ENCODE measurements at places on chromosomes 1 and 21.

- DNase-seq: no peak
Observed at GRCh38 chr1:28249866-28250295, 9.4 kb upstream of the SESN2 start.

GRCh38 chr1:169943963-169944526, 50.3 kb upstream of the SCYL3 start:
- no peak for DNase-seq

- peak; percentile 20 for DNase-seq
Observed at GRCh38 chr1:231903586-231904081, 277.0 kb downstream of the DISC1 start.

GRCh38 chr1:109793089-109793485, 29.4 kb upstream of the EPS8L3 start:
- no peak for DNase-seq

DNA sequence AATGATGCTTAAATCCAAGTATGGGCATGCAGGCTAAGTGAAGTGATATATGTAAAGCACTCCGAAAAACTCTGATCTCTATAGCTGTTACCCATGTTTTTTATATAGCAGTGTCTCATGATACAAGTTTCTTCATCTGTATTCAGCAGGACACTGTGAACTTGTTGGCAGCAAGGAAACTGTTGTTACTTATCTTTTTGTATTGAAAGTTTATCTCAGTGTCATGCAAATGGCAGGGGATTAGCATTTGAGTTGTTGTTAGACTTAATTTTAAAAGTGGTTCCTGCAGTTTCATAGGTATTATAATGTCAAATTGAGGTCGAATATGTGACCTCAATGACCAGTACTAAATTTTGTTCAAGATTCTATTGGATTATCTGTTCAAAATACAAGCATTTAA, 47.9 kb downstream of the NCAM2 start:
- no peak for DNase-seq

DNA sequence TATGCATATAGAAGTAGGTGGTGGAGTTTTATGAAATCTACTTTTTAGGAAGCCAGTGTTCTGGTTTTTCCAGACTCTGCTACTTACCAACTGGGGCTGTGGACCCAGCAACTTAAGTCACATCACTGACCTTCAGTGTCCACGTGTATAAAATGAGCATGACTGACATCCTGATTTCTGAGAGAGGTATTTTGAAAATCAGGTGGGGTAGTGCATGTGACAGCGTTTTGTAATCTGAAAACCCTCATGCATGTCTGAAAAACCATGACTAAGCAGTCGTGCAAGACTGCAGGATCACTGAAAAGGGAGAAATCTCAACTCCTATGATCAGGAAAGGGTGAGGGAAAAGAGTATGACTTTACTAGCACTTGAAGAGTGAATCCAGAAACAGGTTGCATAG, 26.1 kb downstream of the CR1L start:
- no peak for DNase-seq

DNA sequence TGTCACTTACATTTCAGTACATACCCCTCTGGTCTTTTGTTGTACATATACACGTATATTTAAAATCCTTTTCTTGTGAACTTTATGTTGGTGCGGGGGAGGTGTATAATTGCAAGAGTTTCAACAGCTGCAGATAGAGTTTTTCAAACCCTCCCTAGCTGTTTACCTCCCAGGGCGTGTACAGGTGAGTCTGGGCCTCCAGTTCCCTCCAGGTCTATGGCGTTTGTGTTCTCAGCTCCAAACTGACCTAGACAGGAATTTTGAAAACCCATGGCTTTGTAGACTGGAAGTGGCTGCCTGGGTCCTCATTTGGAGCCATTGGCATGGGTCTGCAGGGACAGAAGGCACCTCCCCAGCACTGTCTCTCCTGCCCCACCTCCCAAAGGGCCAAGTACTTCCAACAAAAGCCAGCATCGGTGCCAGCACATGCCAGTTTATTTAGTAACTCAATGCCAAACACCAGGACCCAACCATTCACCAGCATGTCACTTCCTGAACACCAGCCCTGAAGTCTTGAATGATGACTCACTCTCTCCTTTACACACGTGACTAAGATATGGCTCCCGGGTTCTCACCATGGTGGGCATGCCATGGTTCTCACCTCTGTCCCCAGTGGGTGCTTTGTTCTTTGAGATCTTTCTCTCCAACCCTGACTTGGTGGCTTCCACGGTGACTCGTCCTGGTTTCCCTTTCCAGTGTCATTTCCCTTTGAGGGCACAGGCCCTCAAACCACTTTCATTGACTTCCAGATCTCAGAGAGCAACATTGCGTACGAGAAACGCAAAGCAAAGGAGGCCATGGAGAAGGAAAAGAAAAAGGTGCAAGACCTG, 57.3 kb upstream of the EFHD2 start:
- peak; percentile 47 for DNase-seq

DNA sequence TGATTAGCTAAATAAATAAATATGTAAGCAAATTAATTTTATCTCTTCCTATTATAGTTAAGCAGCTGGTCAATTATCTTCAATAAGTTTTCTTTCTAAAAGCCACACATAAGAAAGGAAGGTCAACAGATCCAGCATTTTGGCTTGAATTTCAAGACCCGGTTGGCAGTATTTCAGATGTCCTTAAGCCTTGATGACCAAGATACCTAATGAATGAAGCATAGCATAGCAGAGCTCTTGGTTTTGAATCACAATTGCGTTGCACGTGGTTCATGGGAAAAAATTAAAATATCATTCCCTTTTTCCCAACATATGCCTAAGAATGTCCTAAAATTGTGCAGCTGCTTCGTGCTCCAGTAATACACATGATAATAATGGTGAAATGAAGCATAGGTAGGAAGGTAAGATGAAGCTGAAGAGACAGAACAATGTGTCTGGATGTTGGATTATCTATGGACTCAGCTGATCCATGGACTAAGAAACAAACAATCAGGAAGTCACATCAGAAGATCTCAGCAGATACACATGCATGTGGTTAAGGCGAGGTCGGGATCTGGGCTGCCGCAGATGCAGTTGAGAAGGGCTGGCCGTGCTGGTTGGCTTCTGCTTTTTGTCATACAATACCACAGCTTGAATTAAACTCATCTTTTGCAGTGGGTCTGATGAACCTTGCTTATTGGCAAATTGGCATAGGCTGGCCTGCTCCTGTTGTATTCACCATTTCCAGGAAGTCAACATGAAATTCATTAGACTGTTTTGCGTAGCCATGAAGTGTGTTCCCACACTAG, 284.9 kb upstream of the RUNX1 start:
- peak; percentile 47 for DNase-seq

DNA sequence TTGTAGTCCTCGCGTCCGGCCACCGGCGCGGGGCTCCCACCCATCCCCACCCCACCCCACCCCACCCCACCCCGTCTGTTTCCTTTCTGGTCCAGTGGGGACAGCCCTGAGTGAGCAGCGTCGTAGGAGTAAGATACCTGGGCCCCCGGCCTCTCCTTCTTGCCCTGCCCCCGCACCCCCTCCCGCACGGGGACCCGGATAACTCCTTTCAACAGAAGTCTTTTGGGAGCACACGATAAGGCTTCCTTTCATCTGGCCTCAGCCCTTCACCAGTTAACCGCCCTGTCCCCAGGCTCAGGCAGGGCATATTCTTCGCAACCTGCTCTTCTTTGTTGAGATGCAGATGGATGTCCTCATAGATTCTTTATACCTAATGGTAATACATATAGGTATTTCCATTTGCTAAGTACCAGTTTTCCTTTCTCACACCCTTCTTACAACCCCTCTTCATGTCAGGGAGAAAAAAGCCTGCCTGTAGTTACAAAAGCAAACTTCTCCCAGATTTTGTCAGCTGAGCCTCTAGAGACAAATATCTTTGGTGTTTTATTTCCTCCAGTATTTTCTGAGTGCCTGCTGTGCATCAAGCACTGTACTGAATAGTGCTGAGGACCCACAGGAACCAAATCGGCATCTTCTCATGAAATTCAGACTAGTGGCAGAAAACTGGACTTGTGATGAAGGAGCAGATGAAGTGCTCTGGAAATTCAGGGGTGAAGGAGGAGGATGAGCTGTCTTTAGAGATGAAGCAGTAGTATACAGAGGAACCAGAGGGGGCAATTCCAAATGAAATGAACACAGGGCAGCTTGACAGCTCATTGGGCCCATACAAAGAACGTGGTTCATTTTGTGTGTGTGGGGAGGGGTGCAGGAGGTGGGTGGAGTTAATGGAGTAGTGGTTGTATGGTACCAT, 33.6 kb downstream of the SLC2A1 start:
- DNase-seq: no peak

DNA sequence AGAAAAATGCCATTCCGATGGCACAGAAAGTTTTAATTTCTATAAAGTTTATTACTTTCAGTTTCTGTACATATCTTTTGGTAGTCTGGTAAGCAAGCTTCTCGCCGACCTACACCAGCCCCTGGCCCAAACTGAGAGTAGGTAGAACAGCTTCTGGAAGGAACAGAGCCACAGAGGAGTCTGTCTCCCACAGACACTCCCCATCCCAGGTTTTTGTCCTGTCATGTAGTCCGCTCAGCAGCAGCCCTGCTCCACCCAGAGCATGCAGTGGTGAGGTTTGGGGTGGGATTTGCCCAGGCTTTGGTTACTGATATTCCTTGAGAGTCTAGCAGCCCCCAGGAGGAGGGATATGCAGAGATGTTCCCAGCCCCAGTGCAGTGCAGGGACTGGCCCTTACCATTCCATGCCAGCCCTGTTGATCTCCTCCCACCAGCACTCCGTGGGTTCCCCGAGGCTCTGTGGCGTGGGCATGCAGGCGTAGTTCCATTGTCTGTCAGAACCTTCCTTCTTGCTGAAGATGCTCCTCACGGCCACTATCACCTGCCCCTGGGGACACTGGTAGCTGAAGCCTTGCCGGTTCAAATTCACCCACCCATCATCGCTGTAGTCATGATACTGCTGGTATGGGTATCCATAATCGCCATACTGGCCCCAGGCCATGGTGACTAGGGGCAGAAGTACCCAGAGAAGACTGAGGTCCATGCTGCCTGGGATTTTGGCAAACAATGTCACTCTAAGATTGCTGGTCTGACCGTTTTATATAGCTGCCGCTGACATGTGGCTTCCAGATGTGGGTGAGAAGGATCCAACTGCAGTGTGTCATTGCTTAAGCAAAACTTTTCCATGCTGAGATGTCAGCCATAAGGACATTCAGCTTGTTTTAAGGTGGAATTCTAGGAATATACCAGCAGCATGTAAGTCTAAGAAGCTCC, at the start of gene DPT:
Gene DPT (minus strand): TSS at position 734 of the 932 bp plus-strand sequence. CDS start 32 bp downstream, at position 702.
- DNase-seq: no peak

- no peak for DNase-seq
Observed at GRCh38 chr1:183431840-183432547, 13.8 kb upstream of the NMNAT2 start.

DNA sequence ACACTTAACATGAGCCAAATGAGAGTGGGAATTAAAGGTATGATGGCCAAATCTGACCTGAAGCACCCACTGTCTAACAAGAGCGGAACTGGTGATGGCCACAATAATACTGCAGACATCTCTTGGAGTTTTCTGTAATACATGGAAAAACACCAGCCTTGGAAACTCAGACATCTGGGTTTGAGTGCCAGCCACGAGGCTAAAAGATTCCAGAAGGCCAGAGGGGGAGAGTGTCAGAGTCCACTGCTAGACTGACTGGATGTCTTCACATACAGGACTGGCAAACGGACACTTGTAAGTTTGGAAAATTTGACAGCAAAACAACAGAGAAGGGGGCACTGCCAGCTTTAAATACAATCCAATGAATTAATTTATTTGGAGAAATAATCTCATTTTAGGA, 175.1 kb downstream of the ADSS2 start:
- DNase-seq: no peak

DNA sequence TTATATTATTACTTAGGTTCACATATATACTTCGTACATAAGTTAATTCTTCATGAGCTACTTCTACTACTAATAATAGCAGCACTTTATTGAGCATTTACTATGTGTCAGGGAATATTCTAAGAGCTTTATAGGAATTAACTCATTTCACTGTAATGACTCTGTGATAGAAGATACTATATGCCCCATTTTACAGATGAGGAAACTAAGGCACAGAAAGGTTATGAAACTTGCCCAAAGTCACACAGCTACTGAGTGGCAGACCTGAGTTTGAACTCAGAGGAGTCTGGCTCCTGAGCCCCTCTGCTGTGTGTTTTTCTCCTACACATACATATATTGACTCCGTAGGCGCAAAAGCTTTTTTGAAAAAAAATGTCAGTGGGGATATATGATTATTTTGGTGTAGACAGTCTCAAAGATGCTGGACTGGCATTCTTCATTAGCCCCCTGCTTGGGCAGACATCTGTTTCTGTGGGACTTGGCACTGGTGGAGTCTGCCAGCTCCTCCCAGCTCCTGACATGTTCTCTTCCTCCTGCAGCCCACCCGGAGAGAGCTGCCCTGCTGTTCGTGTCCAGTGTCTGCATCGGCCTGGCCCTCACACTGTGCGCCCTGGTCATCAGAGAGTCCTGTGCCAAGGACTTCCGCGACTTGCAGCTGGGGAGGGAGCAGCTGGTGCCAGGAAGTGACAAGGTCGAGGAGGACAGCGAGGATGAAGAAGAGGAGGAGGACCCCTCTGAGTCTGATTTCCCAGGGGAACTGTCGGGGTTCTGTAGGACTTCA, 70.9 kb downstream of the TCP10L start:
- DNase-seq: no peak

GRCh38 chr1:15406614-15407559, 2.8 kb upstream of the EFHD2 start:
- DNase-seq: no peak

Data from suppressor macrophage treated with lipopolysaccharide for 1 hour (primary cell).